Lung (tissue), 17 donors: ENCODE measurements at places on chromosomes 6 and 20. TPM values are rescaled to one million over a fixed set of nuclear protein-coding genes. Genes with fewer than 3 reads are reported as not detected.

DNA sequence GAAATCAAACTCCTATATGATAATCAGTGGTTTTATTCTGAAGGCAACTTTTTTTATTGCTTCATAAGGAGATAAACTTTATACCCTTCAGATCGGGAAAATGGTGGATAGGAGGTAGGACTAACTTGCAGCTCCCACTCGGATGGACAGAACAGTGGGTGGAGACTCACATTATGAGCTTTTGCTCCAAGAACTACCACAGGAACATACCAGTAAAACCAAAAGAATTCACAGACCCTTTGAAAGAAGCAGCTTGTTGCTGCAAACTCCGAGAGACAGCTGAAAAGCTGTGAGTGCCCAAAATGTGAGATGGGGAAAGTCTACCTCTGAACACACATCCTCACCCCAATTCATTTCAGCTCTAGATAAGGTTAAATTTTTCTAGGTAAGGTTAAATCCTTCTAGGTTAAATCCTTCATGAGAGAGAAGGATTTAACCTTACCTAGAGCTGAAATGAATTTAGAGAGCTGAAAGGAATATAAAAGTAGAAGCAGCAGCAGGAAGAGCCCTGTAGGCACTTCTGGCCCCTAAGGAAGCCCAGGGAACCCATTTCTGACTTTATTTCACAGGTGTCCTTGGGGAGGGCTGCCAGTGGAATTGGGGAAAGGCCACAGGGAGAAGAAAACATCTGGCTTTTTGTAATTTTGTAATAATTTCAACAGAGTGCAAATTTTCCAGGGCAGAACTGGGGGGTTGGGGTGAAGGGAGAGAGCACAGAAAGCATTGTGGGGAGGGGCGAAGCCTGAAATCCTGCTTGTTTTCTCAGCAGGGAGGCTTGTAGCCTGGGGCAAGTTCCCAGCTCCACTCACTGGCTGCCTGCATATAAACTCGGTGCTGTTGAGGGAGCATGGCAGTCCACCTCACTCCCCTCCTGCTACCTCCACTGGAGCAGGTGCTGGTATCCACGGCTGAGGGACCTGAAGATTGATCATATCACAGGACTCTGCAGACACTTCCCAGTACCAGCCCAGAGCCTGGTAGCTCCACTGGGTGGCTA lies 65.9 kb upstream of the HCRTR2 start:
- H3K36me3 ChIP-seq: no peaks in the 10 kb centered on the region
- H3K4me1 ChIP-seq: no peaks in the 10 kb centered on the region
- H3K4me3 ChIP-seq: no peak overlapping the region
- no peaks in the 10 kb centered on the region for H3K27me3 ChIP-seq

DNA sequence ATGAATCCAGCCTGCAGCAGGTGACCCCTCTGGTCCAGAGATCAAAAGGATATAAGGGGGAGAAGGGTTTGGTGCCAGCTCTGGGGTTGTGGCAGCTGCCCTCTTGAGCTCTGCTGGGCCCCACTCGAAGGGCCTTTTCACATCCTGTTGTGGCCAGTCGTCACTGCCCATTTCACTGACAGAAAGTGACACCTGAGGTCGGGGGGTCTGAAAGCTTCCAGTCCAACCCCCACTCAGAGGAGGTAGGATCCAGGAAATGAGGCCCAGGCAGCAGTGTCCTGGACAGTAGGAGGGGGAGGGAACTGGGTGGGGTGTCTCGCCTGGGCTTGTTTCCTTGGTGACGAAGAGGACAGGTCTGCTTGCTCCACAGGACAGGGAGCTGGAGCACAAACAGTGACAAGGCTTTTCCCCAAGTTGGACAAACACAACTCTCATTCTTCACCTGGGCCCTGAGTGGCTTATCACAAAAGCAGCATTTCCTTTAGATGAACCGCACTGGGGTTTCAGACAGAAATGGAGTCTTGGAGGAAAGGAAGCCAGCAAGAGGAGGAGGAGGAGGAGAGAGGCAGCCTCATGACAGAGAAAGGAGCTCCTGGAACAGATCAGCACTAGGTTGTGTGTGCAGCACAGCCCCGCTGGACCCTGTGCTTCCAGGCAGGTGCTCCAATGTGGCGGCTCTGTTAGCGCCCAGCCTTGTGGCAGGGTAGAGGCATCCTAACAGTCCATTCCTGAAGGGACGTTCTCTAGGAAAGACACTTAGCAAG lies 11.0 kb downstream of the FRS3 start:
- H3K27me3 ChIP-seq: no peaks in the 10 kb centered on the region
- H3K36me3 ChIP-seq: peaks cover 28% of the 10 kb centered on the region
- peak; percentile 28 for DNase-seq
- H3K27ac ChIP-seq: no peak overlapping the region
- peaks cover 32% of the 10 kb centered on the region for H3K4me1 ChIP-seq
- H3K4me3 ChIP-seq: no peak overlapping the region

- H3K27me3 ChIP-seq: no peaks in the 10 kb centered on the region
- DNase-seq: peak; percentile 11
- no peak overlapping the region for H3K27ac ChIP-seq
- H3K36me3 ChIP-seq: no peaks in the 10 kb centered on the region
- no peaks in the 10 kb centered on the region for H3K4me1 ChIP-seq
- no peak overlapping the region for H3K4me3 ChIP-seq
Measured at GRCh38 chr6:5334341-5334740, 73.0 kb downstream of the FARS2 start.

The PI3 gene
- 28.0 TPM for polyA plus RNA-seq

DNA sequence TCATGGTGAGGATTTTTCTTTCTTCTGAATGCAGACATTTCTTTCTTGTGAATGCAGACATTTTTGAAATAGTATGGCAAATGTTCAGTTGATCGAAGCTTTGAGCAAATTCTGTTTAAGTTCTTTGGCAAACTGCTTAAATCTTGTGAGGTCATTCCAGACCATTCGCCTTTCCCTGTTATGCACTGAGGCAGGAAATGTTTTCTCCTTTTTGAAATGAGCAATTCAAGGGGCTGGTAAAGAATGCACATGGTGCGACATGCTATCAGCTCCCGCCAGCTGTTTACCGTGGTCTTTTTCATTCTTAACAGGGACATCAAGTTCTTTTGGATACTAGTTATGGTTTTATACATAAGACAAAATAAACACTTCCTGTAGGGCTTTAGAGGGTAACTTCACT lies 112.0 kb upstream of the CCN2 start:
- H3K36me3 ChIP-seq: no peaks in the 10 kb centered on the region
- H3K27me3 ChIP-seq: no peaks in the 10 kb centered on the region
- no peaks in the 10 kb centered on the region for H3K4me1 ChIP-seq
- H3K27ac ChIP-seq: no peak overlapping the region
- peak; percentile 19 for DNase-seq

DNA sequence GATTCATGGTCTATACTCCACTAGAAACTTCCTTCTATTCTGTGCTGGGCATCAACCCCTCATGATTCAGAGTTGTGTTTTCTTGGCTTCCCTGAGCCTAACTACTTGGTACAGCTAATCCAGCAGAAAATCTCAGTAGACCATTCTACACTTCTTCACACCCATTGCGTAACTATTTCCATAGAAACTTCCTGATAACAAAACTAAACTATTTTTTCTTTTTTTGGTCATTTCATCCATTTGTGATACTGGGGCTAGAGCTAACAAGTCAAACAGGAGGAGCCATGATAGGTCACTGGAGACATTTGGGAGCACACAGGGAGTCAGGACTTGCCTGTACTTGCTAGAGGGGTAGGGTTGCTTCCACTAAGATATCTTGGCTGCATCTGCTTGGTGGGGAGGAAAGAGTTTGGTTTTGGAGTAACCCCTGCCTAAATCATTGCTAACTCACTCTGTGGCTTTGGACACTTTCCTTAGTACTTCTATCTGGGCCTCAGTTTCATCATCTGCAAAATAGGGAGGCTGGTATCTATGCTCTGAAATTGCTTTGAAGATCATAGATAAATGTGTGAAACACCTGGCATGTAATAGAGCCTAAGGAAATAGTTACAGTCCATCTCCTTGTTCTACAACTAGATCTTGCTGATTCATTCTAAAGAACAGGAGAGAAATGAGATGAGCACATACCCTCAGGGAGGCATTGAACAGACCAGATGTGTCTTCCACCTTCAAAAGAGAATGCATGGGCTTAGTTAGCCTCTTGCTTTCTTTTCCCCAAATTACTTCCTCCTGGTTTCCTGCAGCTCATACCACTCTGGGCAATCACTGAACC lies 127.9 kb upstream of the ADGRF1 start:
- peaks cover 3% of the 10 kb centered on the region for H3K4me1 ChIP-seq
- peak; percentile 46 for DNase-seq
- no peaks in the 10 kb centered on the region for H3K27me3 ChIP-seq
- H3K36me3 ChIP-seq: no peaks in the 10 kb centered on the region
- no peak overlapping the region for H3K27ac ChIP-seq

The BPIFB2 gene
- 0.41 TPM for polyA plus RNA-seq
